Lower lobe of right lung (tissue), 2 donors: ENCODE measurements at places on chromosomes 5 and 9.

- H3K4me1 ChIP-seq, result no peaks in the 10 kb centered on the region
- no peaks in the 10 kb centered on the region for H3K27me3 ChIP-seq
- H3K4me3 ChIP-seq, result no peak overlapping the region
- DNase-seq, result no peak
Observed at GRCh38 chr5:135606431-135606830, 27.6 kb upstream of the CXCL14 start.

GRCh38 chr9:134326724-134327601 is 708 bp downstream of the RXRA start:
- no peaks in the 10 kb centered on the region for H3K36me3 ChIP-seq
- H3K27ac ChIP-seq, result peak overlapping the region; percentile 84
- DNase-seq, result peak; percentile 60
- H3K4me1 ChIP-seq, result peaks cover 63% of the 10 kb centered on the region

- no peak overlapping the region for H3K4me3 ChIP-seq
- H3K27ac ChIP-seq, result no peak overlapping the region
- H3K4me1 ChIP-seq, result no peaks in the 10 kb centered on the region
- H3K27me3 ChIP-seq, result no peaks in the 10 kb centered on the region
Observed at GRCh38 chr5:4419281-4419680, 720.8 kb upstream of the ADAMTS16 start.

GRCh38 chr5:69331528-69332445 is 814 bp downstream of the CCDC125 start:
- H3K4me3 ChIP-seq, result peak overlapping the region; percentile 85
- no peaks in the 10 kb centered on the region for H3K36me3 ChIP-seq
- H3K27ac ChIP-seq, result peak overlapping the region; percentile 88
- DNase-seq, result no peak
- peaks cover 14% of the 10 kb centered on the region for H3K4me1 ChIP-seq

DNA sequence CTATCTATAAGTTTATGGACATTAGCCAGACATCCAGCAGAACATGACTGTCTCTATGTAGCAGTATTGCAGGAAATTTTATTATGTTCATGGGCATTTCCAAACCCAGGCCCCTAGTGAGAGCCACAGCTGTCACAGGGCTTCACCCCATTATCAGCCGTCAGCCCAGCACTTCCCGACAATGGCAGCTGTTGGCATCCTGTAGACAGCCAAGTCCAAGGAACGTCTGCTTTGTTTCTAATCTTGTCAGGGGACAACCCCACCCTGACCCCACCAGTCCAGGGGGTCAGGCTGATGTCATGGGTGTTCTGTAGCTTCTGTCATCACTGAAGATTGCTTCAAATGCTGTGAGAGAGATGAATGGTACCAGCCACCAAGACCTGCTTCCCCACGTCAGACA is 565.3 kb upstream of the BRINP1 start:
- no peaks in the 10 kb centered on the region for H3K4me1 ChIP-seq
- H3K4me3 ChIP-seq, result no peak overlapping the region
- no peak overlapping the region for H3K27ac ChIP-seq
- no peaks in the 10 kb centered on the region for H3K27me3 ChIP-seq

GRCh38 chr9:133584167-133584558 is 25.0 kb downstream of the FAM163B start:
- H3K27ac ChIP-seq, result no peak overlapping the region
- no peaks in the 10 kb centered on the region for H3K36me3 ChIP-seq
- DNase-seq, result no peak
- H3K4me3 ChIP-seq, result no peak overlapping the region
- H3K4me1 ChIP-seq, result peaks cover 34% of the 10 kb centered on the region
- peaks cover 47% of the 10 kb centered on the region for H3K27me3 ChIP-seq

GRCh38 chr5:16565118-16565517 is 51.7 kb downstream of the RETREG1 start:
- no peaks in the 10 kb centered on the region for H3K36me3 ChIP-seq
- no peak overlapping the region for H3K4me3 ChIP-seq
- H3K4me1 ChIP-seq, result no peaks in the 10 kb centered on the region
- no peak for DNase-seq

DNA sequence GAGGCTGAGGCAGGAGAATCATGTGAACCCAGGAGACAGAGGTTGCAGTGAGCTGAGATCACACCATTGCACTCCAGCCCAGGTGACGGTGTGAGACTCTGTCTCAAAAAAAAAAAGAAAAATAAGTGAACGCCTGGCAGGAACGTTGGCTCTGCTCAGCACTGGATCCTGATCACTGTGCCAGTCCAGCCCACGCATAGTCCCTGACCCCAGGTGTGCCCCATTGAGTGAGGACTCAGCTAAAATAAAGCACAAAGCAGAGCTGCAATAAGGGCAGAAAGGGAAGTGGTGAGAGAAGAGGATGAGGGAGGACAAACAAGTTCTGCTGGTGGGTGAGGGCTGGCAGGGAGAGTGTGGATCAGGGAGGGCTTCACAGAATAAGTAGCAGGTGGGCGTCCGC is 4.3 kb downstream of the GRHPR start:
- H3K27me3 ChIP-seq, result no peaks in the 10 kb centered on the region
- peaks cover 53% of the 10 kb centered on the region for H3K36me3 ChIP-seq
- H3K4me1 ChIP-seq, result peaks cover 22% of the 10 kb centered on the region
- H3K27ac ChIP-seq, result no peak overlapping the region

- H3K36me3 ChIP-seq, result no peaks in the 10 kb centered on the region
- no peak for DNase-seq
- H3K4me3 ChIP-seq, result no peak overlapping the region
- H3K4me1 ChIP-seq, result no peaks in the 10 kb centered on the region
Observed at GRCh38 chr5:148988328-148988727, 74.5 kb downstream of the SH3TC2 start.

GRCh38 chr9:99294850-99295461 is 72.9 kb downstream of the SEC61B start:
- H3K36me3 ChIP-seq, result no peaks in the 10 kb centered on the region
- H3K4me1 ChIP-seq, result no peaks in the 10 kb centered on the region
- no peak for DNase-seq
- H3K27me3 ChIP-seq, result no peaks in the 10 kb centered on the region
- H3K27ac ChIP-seq, result no peak overlapping the region
- H3K4me3 ChIP-seq, result no peak overlapping the region

GRCh38 chr5:88536146-88536545 is 267.5 kb upstream of the TMEM161B start:
- no peaks in the 10 kb centered on the region for H3K36me3 ChIP-seq
- H3K27me3 ChIP-seq, result no peaks in the 10 kb centered on the region
- no peak overlapping the region for H3K4me3 ChIP-seq
- no peak for DNase-seq
- H3K27ac ChIP-seq, result no peak overlapping the region

DNA sequence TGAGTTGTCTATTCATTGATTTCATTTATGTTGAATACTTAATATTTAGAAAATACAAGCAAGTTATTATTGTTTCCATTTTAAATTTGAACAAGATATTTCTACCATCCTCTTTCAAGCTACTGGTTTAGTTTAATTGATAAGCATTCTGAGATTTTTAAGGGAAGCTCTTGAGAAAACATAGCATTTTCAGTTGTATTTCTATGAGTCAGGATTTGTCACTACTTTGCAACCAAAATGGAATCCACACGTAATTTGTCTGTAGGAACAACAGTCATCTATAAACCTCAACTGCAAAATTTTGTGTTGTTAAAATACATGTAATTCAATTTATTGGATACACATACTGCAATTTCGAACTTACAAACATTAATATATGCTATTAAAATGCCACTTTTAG is 74.0 kb downstream of the PRR16 start:
- H3K36me3 ChIP-seq, result no peaks in the 10 kb centered on the region
- no peak for DNase-seq
- H3K27me3 ChIP-seq, result no peaks in the 10 kb centered on the region
- H3K27ac ChIP-seq, result no peak overlapping the region

DNA sequence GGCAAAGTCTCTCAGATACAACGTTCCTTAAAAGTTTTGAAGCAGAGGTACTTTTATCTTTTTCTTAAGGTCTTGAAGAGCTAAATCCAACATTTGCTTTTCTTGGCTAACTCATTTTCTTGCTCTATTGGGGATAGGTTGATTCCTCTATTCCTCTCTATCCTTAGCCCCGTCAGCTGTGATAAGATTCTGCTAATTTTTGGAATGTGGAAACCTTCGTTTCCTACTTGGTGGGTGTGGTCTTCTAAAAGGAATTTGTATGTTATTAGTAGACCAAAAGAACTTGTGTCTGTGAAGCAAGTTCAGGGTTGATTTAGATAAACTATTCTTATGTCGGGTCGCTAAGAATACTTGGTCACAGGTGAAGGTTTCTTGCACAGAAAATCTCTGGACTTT is 308.6 kb downstream of the ADAMTS6 start:
- H3K36me3 ChIP-seq, result no peaks in the 10 kb centered on the region
- H3K4me1 ChIP-seq, result no peaks in the 10 kb centered on the region
- no peak for DNase-seq
- no peaks in the 10 kb centered on the region for H3K27me3 ChIP-seq
- H3K4me3 ChIP-seq, result no peak overlapping the region
